Activated CD8-positive, alpha-beta T cell treated with anti-CD3 and anti-CD28 coated beads for 36 hours (primary cell): ENCODE measurements at places on chromosomes 5 and 9. TPM values are rescaled to one million over a fixed set of nuclear protein-coding genes. Genes with fewer than 3 reads are reported as not detected.
A peak's percentile ranks its signal among the peaks of the same experiment; 100 is the strongest.

FSD1L gene
- total RNA-seq = 1.3 TPM

DNA sequence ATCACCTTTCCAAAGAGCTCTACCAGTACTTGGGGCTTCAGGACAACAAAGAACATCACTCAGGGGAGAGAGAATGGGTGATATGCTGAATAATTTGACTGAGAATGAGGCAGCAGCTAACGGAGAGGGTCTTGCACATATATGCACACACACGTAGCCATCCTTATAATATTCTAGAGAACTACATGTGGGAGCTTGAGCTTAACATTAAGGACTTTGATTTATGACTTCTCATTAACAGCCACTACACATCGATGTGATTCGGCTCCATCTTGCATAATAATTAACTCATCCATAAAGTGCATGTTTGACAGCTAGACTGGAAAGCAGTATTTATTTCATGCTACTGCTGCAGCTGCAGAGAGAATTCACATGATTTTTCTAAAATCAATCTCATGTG is 163.4 kb downstream of the RAB3C start:
- H3K27me3 ChIP-seq = peaks cover 2% of the 10 kb centered on the region
- H3K36me3 ChIP-seq = no peaks in the 10 kb centered on the region
- H3K4me1 ChIP-seq = no peaks in the 10 kb centered on the region
- no peak overlapping the region for H3K27ac ChIP-seq
- H3K4me3 ChIP-seq = no peak overlapping the region

- H3K36me3 ChIP-seq = peaks cover 3% of the 10 kb centered on the region
- peaks cover 5% of the 10 kb centered on the region for H3K4me1 ChIP-seq
- DNase-seq = no peak
- no peak overlapping the region for H3K4me3 ChIP-seq
- H3K27ac ChIP-seq = no peak overlapping the region
Observed at GRCh38 chr5:61010467-61011454, 65.8 kb downstream of the NDUFAF2 start.

SOHLH1 gene
- not detected for total RNA-seq

GRCh38 chr9:105993116-105993854 is 298.9 kb downstream of the TMEM38B start:
- no peak overlapping the region for H3K4me3 ChIP-seq
- H3K4me1 ChIP-seq = no peaks in the 10 kb centered on the region
- DNase-seq = no peak
- no peak overlapping the region for H3K27ac ChIP-seq
- no peaks in the 10 kb centered on the region for H3K27me3 ChIP-seq

GRCh38 chr9:93159601-93160471 is 24.1 kb upstream of the WNK2 start:
- DNase-seq = peak; percentile 82
- peaks cover 14% of the 10 kb centered on the region for H3K4me1 ChIP-seq
- H3K36me3 ChIP-seq = no peaks in the 10 kb centered on the region
- H3K4me3 ChIP-seq = no peak overlapping the region
- no peak overlapping the region for H3K27ac ChIP-seq

GRCh38 chr9:32265037-32265436 is 119.4 kb upstream of the ACO1 start:
- no peak overlapping the region for H3K27ac ChIP-seq
- no peaks in the 10 kb centered on the region for H3K36me3 ChIP-seq
- H3K27me3 ChIP-seq = peaks cover 8% of the 10 kb centered on the region

SPATA31E1 gene
- not detected for total RNA-seq

DNA sequence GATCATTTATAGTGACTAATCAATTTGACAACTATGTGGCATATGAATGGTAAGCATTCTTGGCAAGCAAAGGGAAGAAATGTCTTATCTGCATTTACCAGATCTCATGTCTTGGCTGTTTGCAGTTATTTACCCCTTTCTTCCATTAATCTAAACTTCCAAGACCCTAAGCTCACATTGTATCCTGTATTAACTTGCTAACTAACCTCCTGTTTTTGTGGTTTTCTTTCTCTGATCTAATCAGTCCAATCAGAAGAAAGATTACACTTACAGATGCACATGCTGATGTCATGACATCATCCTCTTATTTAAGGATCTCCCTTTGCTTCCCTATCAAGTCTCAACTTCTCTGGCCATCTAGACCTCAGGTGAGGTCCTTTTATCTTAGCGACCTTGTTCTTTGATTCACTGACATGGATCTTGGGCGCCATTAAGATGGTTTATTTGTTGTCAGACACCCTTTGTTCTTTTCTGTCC is 95.5 kb downstream of the F2RL2 start:
- H3K27me3 ChIP-seq = no peaks in the 10 kb centered on the region
- no peak overlapping the region for H3K27ac ChIP-seq
- H3K36me3 ChIP-seq = peaks cover 2% of the 10 kb centered on the region

FSTL4 gene
- total RNA-seq = not detected

DNA sequence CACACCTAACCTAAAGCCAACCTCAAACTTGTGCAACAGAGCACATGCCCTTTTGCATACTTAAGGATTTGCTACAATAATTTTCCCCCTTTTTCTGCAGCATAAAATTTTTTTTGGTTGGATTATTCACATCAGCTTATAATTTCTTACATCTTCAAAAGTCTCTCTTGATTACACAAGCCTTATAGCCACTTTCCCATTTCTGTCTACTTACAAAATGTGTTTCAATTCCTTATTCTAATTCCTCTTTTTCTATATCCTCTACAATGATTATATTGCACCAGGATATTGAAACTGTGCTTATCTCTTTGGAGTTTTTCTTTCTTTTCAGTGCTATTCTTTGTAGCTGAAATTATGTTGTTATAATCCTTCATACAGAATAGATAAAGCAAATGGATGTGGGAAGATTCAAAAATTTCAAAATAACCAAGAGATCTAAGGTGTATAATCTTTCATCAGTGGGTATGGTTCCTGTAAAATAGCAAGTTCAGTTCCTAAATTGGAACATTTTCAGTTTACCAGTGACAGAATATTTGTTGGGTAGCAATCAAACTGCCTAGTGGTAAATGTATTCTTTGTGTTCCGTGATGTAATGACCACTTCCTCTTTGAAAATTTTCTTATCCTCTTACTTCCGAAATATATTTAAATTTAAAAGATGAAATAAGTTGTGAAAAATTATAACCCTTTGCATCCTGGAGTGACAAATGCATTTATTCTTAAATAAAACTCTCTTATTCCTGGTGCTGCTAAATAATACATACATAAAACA is 386.8 kb upstream of the CHD1 start:
- H3K4me3 ChIP-seq = no peak overlapping the region
- no peak for DNase-seq
- H3K27ac ChIP-seq = no peak overlapping the region

SETX gene
- total RNA-seq = 32.6 TPM

- no peak overlapping the region for H3K27ac ChIP-seq
- no peaks in the 10 kb centered on the region for H3K36me3 ChIP-seq
- DNase-seq = no peak
Observed at GRCh38 chr5:92514896-92515295, 1066.1 kb downstream of the NR2F1-AS1 start.

ADAMTS6 gene
- 1.9 TPM for total RNA-seq

ABLIM3 gene
- not detected for total RNA-seq

DNA sequence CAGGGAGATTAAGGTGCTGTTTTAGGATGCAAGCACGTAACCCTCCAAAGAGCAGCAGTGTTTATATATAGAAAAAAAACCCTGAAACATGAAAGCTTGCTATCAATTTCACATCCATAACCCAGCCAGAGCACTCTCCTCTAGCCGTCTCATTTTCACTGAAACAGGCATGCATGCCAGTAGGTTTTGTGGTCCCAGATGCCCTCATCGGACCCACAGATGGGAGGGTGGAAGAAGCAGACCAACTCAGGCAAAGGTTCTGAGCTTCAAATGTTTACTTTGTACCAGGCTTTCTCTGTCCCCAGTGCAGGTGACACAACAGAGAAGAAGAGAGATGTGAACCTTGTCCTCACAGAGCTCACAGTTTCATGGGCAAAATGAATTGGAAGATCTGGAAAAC is 127.4 kb upstream of the ATP10B start:
- H3K27me3 ChIP-seq = peaks cover 1% of the 10 kb centered on the region
- H3K4me1 ChIP-seq = no peaks in the 10 kb centered on the region
- no peak overlapping the region for H3K27ac ChIP-seq
- no peak for DNase-seq
- no peak overlapping the region for H3K4me3 ChIP-seq

- no peak overlapping the region for H3K27ac ChIP-seq
- DNase-seq = no peak
- no peaks in the 10 kb centered on the region for H3K36me3 ChIP-seq
- H3K27me3 ChIP-seq = no peaks in the 10 kb centered on the region
- H3K4me3 ChIP-seq = no peak overlapping the region
Observed at GRCh38 chr9:135526089-135526729, 5.0 kb downstream of the LCN1 start.

- H3K4me1 ChIP-seq = no peaks in the 10 kb centered on the region
- no peaks in the 10 kb centered on the region for H3K27me3 ChIP-seq
- H3K4me3 ChIP-seq = no peak overlapping the region
Observed at GRCh38 chr5:145161391-145161790, 673.8 kb downstream of the PRELID2 start.

DNA sequence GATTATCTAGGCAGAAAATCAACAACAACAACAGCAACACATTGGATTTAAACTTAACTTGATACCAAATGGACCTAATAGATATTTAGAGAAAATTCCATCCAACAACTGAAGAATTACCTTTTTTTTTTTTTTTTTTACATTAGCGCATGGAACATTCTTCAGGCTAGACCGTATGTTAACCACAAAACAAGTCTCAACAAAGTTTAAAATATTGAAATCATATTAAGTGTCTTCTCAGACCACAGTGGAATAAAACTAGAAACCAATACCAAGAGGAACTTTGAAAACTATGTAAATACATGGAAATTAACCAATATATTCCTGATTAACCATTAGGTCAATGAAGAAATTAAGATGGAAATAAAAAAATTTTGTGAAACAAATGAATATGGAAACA is 315.8 kb downstream of the CSNK1G3 start:
- H3K27ac ChIP-seq = no peak overlapping the region
- no peaks in the 10 kb centered on the region for H3K36me3 ChIP-seq
- H3K27me3 ChIP-seq = no peaks in the 10 kb centered on the region
- H3K4me1 ChIP-seq = no peaks in the 10 kb centered on the region
- H3K4me3 ChIP-seq = no peak overlapping the region

DNA sequence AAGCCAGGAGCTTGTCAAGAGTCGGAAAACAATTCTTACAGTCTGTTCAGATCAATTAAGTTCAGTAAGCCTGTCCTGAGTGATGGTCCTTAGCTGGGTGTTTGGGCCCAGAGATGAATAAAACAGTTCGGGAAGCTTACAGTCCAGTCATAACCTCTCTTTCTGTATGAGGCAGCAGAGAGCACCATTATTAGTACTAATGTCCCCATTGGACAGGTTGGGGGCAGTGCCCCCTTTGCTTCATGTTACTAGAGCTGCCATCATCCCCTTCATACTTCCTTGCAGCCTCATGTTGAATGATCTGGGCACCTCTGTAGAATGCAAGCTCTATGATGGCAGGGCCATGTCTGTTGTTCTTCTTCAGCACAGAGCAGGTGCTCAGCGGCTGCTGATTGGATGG is 9.8 kb downstream of the DOCK2 start:
- no peak for DNase-seq
- no peaks in the 10 kb centered on the region for H3K27me3 ChIP-seq
- peak overlapping the region; percentile 51 for H3K27ac ChIP-seq

DNA sequence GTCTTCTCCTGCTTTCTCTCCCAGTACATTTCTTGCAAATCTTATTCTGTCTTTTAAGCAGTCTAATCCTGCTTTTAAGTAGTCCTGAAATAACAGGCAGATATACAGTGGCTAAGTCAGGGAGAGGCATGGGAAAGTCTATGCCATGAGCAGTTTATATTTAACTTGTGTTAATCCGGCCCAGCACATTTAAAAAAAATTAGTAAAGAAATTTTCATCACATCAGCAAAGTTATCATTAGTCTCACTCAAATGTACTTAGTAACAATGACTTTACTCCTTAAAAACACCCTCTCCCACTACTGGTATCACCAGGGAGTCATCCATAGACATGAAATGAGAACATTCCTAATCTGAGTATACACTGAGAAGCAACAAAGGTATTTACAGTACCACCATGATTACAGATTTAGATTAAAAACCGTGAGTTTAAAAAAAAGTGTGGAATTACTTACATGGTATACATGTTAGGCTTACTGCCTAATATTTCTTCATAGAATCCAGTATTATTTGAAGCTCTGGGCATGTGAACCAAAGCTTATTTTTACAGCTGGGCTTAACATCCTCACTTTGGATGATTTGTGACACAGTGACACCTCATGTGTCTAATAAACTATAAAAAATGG is 75.9 kb upstream of the DAB2 start:
- no peak for DNase-seq
- peaks cover 4% of the 10 kb centered on the region for H3K27me3 ChIP-seq
- no peaks in the 10 kb centered on the region for H3K4me1 ChIP-seq
- H3K36me3 ChIP-seq = no peaks in the 10 kb centered on the region
- H3K4me3 ChIP-seq = no peak overlapping the region
- H3K27ac ChIP-seq = no peak overlapping the region

GRCh38 chr5:119897537-119898370 is 268.4 kb downstream of the FAM170A start:
- no peak overlapping the region for H3K4me3 ChIP-seq
- no peaks in the 10 kb centered on the region for H3K36me3 ChIP-seq
- DNase-seq = no peak
- H3K4me1 ChIP-seq = no peaks in the 10 kb centered on the region
- no peaks in the 10 kb centered on the region for H3K27me3 ChIP-seq

NUTM2F gene
- not detected for total RNA-seq

ALDH1A1 gene
- total RNA-seq = not detected

PCDHB16 gene
- total RNA-seq = not detected

- H3K27me3 ChIP-seq = peaks cover 1% of the 10 kb centered on the region
- no peak overlapping the region for H3K27ac ChIP-seq
- no peaks in the 10 kb centered on the region for H3K36me3 ChIP-seq
- no peak overlapping the region for H3K4me3 ChIP-seq
Observed at GRCh38 chr5:116722651-116723050, 148.0 kb upstream of the SEMA6A start.

- H3K4me1 ChIP-seq = peaks cover 4% of the 10 kb centered on the region
- no peaks in the 10 kb centered on the region for H3K27me3 ChIP-seq
- DNase-seq = no peak
Observed at GRCh38 chr9:110178281-110178680, 29.7 kb downstream of the C9orf152 start.

IL7R gene
- 142 TPM for total RNA-seq

- no peaks in the 10 kb centered on the region for H3K36me3 ChIP-seq
- no peak for DNase-seq
- no peak overlapping the region for H3K4me3 ChIP-seq
- peaks cover 2% of the 10 kb centered on the region for H3K27me3 ChIP-seq
Observed at GRCh38 chr9:81804306-81804705, 115.0 kb upstream of the TLE1 start.

- DNase-seq = no peak
- H3K27ac ChIP-seq = no peak overlapping the region
- H3K27me3 ChIP-seq = no peaks in the 10 kb centered on the region
- H3K4me3 ChIP-seq = no peak overlapping the region
Observed at GRCh38 chr9:14220256-14220655, 93.7 kb downstream of the NFIB start.

DNA sequence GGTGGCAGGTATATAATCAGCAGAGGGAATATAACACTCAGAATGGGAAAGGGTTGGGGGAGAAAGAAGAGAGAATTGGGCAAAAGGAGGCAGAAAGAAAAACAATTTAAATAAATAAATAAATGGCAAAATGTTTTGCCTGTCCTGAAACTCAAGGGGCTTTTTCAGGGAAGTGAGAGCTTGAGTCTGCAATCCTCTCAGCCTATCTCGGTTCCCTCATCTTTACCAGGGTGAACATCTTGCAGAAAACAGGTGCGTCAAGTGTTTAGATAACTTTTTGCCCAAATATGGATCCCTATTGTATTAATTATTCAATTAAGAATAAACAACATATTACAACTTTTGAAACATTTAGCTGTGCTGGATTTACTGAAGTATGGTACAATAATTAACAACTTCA is 343.0 kb upstream of the EDIL3 start:
- no peak overlapping the region for H3K4me3 ChIP-seq
- no peaks in the 10 kb centered on the region for H3K36me3 ChIP-seq
- H3K27me3 ChIP-seq = no peaks in the 10 kb centered on the region
- H3K4me1 ChIP-seq = no peaks in the 10 kb centered on the region
- no peak for DNase-seq
